Epithelial cell of esophagus (primary cell): ENCODE measurements at places on chromosomes 6 and 20.

GRCh38 chr6:22882581-22882980 is 313.2 kb downstream of the HDGFL1 start:
- no peak for DNase-seq

GRCh38 chr20:30284281-30284905 is 973.1 kb upstream of the DEFB115 start:
- no peak for DNase-seq

DNA sequence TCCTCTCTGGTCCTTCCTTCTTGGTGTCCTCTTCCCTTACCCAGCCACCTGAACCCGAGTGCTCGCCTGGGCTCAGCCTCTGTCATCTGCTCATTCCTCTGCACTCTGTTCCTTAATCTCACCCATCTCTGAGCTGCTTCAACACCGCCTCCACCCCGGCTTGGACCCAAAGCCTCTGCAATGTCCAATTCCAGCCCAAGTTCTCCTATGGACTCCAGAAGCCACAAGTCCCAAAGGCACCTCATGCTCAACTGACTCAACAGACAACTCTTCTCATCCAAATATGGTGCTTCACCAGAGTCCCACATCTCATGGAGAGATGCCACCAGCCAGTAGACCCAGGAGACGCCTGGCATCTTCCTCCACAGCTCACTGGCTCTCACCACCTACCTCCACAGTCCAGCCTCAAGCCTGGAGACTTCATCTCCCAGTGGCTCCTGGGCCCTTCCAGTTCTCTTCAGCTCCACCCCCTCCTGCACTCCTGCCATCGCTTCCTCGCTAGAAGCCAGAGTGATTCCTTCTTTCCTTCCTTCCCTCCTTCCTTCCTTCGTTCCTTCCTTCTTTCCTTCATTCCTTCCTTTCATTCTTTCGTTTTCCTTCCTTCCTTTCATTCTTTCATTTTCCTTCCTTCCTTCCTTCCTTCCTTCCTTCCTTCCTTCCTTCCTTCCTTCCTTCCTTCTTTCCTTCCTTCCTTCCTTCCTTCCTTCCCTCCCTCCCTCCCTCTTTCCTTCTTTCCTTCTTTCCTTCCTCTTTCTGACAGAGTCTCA is 40.9 kb upstream of the NNAT start:
- no peak for DNase-seq

GRCh38 chr20:57570145-57570850 is 9.4 kb downstream of the PCK1 start:
- DNase-seq = no peak

DNA sequence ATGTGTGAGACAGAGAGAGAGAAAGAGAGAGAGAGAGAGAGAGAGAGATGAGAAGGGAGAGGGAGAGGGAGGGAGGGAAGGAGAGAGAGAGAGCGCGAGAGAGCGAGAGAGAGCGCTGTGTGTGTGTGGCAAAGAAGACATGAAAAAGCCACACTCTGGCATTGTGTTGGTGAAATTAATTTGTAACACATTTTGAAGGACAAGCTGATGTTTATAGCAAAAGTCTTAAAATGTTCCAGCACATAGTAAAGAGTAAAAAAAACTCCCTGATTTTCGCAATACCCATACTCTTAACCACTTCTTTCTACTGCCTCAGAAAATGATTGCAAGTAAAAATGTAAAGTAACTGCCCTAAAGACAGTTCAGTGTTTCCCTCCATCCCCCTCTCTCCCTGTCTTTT is 56.7 kb downstream of the SLC22A1 start:
- DNase-seq = no peak

DNA sequence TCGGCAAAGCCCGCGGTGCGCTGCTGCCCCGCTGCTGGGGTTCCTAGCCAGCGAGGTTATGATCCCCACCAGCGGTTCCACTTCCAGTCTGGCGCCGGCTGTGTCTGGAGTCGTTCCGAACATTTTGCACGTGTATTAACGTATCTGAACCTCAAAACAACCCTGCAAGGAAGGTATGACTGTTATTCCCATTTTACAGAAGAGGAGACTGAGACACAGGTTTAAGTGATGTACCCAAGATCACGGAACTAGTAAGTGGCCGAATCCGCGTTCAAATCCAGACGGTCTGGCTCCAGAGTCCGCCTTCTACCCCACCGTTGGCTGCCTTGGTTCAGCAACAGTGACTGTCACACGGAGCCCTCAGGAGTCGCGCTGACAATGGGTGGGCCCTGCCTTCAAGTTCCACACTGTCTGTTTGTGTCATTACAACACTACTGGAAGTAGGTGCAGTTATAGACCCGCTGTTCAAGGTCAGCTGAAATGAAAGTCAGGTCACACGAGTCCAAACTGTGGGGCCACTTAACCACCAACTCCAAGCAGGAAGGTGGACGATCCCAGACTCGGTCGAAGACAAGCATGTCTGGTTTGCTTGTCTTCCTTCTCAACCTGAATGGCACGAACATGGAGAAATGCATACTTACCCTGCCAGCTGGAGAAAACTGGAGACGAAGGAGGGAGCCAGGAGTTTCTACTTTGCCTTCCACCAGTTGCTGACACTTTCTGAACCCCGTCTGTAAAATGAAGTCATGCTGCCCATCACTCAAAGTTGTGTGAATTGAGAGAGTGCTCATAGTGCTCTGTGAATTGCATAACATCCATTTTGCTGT is 803 bp upstream of the SRXN1 start:
- no peak for DNase-seq

GRCh38 chr20:49037962-49038387 is 8.1 kb upstream of the CSE1L start:
- no peak for DNase-seq

DNA sequence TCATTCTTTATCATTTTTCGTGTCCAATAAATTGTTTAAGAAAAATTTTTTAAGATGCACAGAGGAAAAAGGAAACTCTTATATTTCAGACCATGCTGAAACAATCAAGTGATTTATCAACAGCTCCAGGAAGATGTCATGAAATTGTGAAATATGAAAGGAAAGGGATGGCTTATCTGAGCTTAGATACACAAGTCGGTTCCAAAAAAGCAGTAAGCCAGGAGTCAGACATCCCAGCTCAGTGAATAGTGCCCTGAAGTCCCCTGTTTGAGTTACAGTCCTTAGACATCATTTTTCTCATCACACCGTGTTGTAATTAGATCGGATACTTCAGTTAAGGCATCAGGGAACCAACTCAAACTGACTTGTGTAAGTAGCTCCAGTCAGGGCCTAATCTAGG is 91.0 kb upstream of the SSTR4 start:
- DNase-seq = no peak

GRCh38 chr6:107272246-107272645 is 156.9 kb upstream of the BEND3 start:
- no peak for DNase-seq

GRCh38 chr20:25273541-25274358 is 25.9 kb downstream of the PYGB start:
- no peak for DNase-seq
